ENCODE measurements at places on chromosomes 12 and 14.

DNA sequence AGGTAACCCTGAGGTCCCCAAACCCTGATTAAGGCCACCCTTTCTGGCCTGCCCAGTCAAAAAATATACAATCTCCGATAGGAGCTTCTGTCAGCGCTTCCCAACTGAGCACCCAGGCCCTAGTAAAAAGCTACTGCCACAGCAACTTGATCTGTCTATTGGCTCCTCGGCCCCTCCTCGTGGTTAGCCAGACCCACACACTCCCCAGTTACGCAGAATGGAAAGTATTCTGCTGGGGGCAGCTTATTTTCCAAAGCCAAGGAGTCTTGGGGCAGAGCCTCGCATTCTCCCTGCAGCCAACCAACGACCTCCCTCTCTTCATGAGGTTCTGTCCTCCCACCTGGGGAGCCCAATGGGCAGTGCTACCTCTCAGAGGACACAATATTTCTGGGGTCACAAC lies 32.1 kb downstream of the FMNL3 start:
- DNase-seq = no peak

DNA sequence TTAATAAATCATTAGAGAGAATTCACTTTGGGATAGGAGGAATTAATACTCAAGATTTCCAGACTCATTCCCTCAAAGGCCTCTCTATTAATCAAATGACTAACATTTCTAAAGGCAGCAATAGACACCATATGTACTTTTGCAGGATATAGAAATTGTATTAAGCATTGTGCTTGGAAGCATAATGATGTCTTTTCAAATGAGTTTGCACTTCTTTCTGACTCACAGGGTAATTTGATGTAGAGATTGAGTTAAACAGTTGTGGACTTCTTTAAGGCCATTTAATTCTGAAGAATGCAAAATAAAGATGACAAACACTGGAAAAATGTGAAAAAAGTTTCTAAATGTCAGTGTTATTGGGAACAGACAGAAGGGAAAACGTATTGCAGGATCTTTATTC lies 63.4 kb upstream of the CSRP2 start:
- no peak for DNase-seq

GRCh38 chr12:40152783-40153383 lies 47.0 kb upstream of the SLC2A13 start:
- peak; percentile 14 for DNase-seq

- DNase-seq = no peak
These were observed 36.5 kb downstream of the DYNC1H1 start for GRCh38 chr14:102000902-102001301.

DNA sequence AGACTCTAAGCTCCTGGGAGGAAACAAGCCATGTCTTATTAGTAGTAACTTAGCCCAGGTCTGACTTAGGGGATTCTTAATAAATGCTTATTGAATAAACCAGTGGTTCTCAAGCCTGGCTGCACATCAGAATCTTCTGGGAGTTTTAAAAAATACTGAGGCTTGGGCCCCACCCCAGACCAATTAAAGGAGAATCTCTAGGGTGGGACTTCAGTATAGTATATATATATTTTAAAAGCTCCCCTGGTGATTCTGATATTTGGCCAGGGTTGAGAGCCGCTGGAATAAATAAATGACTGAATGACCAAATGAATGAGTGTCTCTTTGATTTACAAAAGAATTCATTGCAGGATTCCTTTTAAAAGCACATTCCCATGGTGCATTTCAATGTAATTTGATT lies 151.5 kb upstream of the GSC start:
- no peak for DNase-seq

- no peak for DNase-seq
These were observed 163.8 kb upstream of the SLC16A7 start for GRCh38 chr12:59432057-59432456.

- no peak for DNase-seq
These were observed 124.2 kb downstream of the DENND5B start for GRCh38 chr12:31466768-31467167.

GRCh38 chr14:98444077-98444476 lies 827.9 kb downstream of the BCL11B start:
- no peak for DNase-seq

GRCh38 chr12:113555226-113555625 lies 83.6 kb upstream of the LHX5 start:
- no peak for DNase-seq
